ENCODE measurements at places on chromosomes 4 and X.

DNA sequence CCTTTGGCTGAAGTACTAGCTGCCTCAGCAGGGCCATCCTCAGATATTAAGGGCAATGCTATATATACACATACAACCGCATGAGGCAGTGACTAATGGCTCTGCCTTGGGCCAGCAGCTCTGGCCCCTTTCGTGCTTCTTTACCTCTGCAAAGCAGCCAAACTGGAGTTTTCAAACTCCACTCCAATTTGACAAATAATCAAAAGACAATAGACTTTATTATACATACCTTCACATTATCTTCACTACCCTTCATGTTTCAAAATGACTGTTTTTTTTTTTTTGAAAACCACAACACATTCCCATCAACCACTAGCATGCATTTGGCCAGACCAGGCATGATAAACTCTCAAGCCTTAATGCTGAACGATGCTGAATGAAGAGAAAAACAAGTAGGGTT lies 187.7 kb downstream of the ENOX2 start:
- no peak for DNase-seq

GRCh38 chr4:64121803-64122202 lies 287.4 kb downstream of the TECRL start:
- DNase-seq: no peak

DNA sequence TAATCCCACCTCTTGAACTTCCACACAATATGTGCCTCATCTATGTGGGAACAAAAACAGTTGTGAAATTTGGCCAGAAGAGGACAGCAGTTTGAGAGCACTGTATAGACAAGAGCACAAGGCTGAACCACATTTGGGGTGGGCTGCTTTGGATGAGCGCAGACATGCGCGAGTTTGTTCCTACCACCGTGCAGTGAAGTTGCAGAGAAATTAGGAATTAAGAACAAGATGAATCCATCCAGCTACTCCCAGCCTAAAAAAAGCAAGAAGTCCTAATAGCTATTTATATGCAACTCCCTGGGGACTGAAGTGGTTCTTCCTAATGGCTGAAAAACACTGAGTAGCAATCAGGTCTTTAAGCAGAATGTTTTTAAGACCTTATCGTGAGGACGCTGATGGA lies 1.0 kb downstream of the GAB3 start:
- DNase-seq: no peak

DNA sequence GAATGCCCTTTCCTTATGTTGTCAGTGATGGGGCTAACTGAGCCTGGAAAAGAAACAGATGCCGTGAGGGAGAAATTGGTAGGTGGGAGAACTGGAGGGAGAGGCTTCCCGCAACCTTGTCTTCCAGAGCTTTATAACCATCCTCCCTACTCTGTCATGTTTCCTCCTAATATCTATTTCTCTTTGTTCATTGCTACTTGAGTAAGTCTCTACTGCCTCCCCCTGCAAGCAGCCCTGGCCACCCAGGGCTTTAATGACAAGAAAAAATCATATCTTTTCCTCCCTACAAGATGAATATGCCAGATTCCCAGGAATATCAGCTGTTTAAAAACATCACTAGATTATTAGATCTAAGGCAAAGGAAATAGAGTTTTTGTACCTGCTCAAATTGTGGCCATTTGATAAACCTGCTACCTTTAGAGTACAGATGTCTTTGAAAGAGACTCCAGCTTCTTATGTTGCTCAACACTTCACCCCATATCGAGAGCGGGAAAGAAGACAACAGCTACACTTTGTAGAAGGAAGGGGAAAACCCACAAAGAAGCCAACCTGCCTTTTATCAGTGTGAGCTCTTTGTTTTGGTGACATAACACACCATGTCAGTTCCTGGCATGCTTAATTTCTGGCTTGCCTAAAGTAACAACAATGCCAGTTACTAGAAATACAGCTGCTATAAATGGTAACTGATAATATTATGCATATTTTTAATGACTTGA lies 186.6 kb upstream of the LEF1 start:
- peak; percentile 43 for DNase-seq

DNA sequence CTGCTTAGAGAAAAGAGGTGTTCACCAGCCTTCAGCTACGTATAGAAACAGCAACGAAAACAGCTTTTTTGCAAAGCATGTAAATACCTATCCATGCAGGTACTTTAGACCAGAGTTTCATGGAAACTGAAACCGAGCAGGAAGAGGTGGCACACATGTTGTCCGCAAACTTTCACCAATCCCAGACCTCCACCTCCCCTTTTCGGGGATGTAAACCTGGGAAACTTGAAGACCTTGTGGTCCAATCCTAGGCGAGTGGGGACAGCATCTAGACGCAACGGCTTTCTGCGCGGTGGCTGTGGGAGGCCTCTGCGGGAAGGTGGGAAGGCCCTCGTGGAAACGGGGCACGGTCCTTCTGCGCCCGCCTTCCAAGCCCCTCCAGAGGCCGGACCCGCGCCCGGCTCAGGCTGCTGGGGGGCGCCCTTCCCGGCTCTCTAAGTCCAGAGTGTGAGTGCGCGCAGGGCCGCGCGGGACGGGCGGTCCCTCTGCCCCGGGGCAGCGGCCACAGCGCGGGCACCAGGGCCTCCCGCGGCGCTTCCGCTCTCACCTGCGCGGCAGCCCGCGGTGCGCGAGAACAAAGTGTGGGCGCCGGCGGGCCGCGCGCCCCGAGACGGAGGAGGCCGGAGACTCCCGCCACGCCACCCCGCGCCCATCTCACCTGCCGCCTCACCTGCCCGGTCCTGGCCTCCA lies 830 bp upstream of the SHROOM2 start:
- no peak for DNase-seq

DNA sequence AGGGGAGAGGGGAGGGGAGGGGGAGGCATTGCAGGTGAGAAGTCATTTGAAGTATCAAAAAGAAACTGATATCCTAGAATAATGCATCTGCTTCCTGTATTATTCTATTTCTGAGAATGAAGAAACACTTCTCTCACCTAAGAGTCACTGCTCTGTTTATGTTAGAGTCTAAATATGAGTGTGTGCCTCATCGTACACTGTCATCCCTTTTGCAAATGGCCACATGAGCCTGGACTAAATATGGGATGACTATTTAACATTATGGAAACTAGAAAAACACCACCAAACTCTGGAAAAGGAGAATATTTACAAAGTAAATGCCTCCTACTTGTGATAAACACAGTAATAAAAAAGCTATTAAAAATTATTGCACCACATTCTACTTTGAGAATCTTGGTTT lies 146.4 kb upstream of the NOCT start:
- DNase-seq: no peak

DNA sequence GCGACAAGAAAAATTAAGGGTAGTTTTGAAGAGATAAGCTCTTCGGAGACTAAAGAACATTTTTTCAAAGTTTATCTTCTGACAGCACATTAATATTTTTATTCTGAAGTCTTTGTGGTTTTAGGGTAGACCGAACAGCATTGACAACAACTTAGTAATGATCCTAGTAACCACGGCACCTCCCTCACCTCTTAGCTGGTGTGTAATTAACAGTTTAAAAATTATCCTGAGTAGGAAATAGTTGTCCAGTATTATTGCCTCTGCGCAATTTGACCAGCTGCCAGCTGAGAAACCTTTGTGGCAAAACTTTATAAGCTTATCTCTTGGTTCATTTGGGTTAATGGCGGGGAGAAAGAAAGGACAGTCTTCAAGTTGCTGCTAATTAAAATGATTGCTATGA lies 213.6 kb downstream of the CBLL2 start:
- DNase-seq: no peak

DNA sequence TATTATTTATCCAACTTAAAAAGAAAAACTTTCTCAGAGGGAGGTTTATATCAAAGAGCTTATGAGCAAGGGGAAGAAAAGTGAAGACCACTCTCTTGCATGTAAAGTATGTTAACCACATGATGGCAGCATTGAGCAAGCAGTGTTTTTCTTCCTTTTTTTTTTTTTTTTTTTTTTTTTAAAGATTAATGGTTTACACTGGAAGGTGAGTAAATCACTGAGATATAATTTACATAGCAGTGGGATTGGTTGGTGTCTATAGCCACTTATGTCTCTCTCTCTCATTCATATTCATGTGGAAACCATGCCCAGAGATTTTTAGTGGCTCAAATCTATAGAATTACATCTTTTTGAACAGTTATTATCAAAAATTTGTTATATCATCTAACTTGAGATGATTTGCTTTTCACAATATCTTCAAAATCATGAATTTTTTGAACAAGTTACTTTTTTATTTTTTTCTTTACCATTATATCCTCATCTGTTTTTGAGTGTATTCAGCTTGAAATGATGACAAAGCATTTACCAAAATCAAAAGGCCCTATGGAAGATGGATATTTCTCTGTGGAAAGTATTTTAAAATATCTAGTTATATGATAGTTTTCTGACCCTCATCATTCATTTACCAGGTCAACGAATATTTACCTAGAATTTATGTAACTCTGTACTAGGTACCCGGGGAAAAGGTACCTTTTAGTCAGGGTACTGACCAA lies 31.6 kb downstream of the MTHFD2L start:
- no peak for DNase-seq

- DNase-seq: no peak
Observed at GRCh38 chr4:57403591-57403990, 293.4 kb upstream of the IGFBP7 start.

- no peak for DNase-seq
Observed at GRCh38 chrX:9638871-9639270, 126.8 kb downstream of the GPR143 start.

- DNase-seq: no peak
Observed at GRCh38 chrX:29042341-29042740, 455.1 kb downstream of the IL1RAPL1 start.

- no peak for DNase-seq
Observed at GRCh38 chr4:96063639-96064038, 223.7 kb downstream of the PDHA2 start.
